ENCODE measurements at places on chromosomes 11 and 22. TPM values are rescaled to one million over a fixed set of nuclear protein-coding genes. Genes with fewer than 3 reads are reported as not detected.

LRFN4 gene
- polyA plus RNA-seq = 14.3 TPM

DNA sequence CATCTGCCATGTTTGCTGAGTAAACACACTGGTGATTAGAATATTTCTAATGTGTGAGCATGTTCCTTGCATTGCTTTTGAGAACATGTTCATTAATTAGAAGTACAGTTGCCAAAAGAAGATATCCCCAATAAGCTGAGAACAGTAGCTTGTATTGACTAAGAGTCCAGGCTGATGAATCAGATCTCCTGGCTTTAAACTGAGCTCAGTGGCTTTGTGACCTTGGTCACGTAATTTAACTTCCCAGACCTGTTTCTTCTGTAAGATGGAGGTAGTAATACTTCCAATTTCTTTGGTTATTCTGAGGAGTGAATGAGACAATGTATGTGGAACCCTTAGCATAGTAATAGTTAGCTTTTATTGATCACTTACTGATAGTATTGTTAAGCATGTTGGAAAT, 61.9 kb downstream of the CYB5R2 start:
- peak overlapping the region; percentile 85 for H3K27ac ChIP-seq
- no peaks in the 10 kb centered on the region for H3K27me3 ChIP-seq
- H3K36me3 ChIP-seq = no peaks in the 10 kb centered on the region
- H3K4me3 ChIP-seq = no peak overlapping the region

GRCh38 chr11:123450623-123451022, 20.6 kb downstream of the GRAMD1B start:
- H3K27me3 ChIP-seq = no peaks in the 10 kb centered on the region
- H3K4me1 ChIP-seq = no peaks in the 10 kb centered on the region
- no peak overlapping the region for H3K4me3 ChIP-seq

DNA sequence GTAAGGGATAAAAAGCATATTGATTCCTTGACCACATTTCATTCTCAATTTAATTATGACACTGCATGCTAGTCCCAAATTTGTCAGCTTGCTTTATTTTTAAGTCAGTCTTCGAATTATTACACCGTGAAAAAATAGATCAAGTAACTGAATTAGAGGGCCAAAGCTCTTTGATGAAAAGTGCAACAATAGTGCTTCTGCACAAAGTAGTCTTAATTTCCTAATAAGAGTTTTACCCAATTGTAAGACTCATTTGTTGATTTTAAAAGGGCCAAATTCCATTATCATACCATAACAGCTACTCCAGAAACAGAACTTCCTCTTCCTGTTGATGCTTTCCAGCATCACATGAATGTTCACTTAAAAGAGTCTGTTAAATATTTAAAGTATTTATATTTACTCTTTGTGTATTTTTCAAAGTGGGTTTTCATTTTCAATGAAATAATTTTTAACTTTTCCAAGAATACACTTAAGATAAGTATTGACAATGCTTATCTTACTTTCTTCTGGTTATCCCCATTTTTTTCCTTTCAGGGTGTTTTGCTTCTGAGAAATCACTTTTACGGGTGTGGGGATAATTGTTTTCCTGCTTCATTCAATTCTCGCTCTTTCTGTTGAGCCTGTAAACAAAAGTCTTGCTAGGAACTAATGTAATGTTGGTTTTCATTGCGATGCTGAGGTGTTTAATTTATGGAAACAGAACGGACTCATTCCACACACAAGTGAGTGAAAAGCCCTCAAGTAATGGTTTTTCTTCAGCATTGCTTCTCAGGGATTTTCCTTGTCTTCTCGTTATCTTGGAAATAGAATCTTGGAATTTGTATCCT, 2.1 kb downstream of the ARHGEF12 start:
- H3K36me3 ChIP-seq = no peaks in the 10 kb centered on the region
- peak overlapping the region; percentile 99 for H3K27ac ChIP-seq
- H3K4me1 ChIP-seq = peaks cover 28% of the 10 kb centered on the region
- peak overlapping the region; percentile 92 for H3K4me3 ChIP-seq
- no peak for DNase-seq
- H3K27me3 ChIP-seq = no peaks in the 10 kb centered on the region
